ENCODE measurements at places on chromosomes 16 and 17.

GRCh38 chr17:68399638-68400403, 57.5 kb downstream of the WIPI1 start:
- DNase-seq = peak; percentile 31

DNA sequence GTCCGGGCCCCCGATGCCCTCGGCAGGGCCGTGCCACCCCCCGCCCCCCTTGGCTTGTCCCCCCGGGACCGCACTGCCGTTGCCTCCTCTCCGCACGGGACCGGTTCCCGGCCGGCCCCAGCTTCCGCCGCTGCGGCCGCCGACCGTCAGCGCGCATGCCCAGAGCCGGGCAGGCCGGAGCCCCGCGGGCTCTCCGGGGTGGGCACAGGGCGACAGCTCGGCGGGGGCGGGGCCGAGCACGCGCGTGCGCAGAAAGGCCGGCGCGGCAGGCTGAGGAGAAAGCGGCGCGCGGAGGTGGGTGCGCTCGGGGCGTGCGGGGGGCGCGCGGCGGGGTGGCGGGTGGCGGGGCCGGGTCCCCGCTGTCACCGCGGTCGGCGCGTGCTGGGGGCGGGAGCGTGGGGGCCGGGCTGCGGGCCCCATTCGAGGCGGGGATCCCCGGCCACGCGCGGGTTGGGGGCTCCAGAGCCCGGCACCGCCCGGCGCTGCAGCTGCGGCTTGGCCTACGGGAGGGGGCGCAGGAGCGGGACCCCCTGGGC, at the start of gene TBC1D24:
Gene TBC1D24, plus strand, starts transcription at position 251 of the 536 bp plus-strand sequence. CDS start 21,022 bp downstream, outside the sequence.
- peak; percentile 62 for DNase-seq

GRCh38 chr17:50604513-50604912, 30.2 kb upstream of the ABCC3 start:
- DNase-seq = peak; percentile 75

GRCh38 chr17:39706921-39707337, 7.1 kb downstream of the ERBB2 start:
- no peak for DNase-seq

DNA sequence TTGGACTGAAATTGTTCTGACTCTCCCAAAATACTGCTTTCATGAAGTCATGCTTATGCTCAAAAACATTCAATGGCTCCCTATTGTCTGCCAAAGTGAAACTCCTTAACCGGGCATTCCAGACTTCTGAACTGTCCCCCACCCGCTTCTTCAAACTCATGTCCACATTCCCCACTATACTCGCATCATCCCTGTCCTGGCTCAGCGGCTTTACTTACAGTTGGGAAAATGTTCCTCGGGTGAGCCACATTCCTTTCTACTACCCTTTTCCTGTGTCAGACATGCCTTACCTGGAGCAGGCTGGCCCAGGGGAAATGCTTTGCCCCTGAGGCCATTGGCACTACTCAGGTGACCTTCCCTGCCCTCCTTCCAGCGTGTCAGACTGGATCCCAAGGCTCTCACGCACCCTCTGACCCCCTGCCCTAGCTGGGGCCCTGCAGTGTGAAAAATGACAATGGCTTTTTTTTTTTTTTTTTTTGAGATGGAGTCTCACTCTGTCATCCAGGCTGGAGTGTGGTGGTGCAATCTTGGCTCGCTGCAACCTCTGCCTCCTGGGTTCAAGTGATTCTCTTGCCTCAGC, 5.3 kb downstream of the CYGB start:
- DNase-seq = peak; percentile 56

GRCh38 chr16:68526143-68526781, 12.8 kb upstream of the ZFP90 start:
- DNase-seq = no peak

DNA sequence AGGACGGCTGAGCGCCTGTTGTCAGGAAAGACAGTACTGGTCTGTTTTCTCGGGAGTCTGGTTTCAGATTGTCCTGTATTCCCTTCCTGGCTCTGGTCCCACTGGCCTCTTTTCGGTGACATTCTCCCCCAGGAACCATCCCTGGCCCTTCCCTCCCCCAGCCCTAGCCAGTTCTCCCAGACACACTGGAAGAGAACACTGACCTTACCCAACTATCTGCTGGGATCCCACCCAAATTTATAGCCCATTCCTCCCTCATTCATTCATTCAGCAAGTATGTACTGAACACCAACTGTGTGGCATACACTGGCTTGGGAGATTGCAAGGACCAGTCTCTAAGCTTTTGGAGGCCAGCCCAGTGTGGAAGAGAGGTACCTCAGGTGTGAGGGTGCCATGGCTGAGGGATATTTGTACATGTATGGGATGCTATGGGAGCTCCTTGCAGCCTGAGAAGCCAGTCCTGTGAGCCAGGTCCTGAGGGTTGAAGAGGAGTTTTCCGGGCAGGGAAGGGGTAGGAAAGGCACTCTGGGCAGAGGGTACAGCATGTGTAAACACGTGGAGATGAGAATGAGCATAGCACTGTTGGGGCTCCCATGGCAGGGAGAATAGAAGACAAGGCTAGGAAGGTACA, 5.2 kb downstream of the RND2 start:
- DNase-seq = no peak

DNA sequence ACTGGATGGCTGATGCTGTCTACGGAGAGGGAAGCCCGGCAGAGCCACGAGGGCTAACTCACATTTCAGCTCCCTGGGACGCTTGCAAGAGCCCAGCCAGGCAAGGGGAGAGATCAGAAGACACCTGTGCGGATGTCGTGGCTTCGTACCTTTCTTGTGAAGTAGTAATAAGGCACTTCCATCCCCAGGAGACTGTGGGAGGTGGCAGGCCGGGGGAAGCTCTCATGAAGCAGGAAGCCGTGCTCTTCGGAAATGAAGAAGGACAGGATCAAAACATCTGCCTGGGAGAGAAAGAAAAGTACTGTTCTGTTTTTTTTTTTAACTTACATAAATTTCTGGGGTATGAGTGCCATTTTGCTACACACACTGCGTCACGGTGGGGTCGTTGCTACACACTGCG, 28.4 kb downstream of the TMEM204 start:
- DNase-seq = no peak

DNA sequence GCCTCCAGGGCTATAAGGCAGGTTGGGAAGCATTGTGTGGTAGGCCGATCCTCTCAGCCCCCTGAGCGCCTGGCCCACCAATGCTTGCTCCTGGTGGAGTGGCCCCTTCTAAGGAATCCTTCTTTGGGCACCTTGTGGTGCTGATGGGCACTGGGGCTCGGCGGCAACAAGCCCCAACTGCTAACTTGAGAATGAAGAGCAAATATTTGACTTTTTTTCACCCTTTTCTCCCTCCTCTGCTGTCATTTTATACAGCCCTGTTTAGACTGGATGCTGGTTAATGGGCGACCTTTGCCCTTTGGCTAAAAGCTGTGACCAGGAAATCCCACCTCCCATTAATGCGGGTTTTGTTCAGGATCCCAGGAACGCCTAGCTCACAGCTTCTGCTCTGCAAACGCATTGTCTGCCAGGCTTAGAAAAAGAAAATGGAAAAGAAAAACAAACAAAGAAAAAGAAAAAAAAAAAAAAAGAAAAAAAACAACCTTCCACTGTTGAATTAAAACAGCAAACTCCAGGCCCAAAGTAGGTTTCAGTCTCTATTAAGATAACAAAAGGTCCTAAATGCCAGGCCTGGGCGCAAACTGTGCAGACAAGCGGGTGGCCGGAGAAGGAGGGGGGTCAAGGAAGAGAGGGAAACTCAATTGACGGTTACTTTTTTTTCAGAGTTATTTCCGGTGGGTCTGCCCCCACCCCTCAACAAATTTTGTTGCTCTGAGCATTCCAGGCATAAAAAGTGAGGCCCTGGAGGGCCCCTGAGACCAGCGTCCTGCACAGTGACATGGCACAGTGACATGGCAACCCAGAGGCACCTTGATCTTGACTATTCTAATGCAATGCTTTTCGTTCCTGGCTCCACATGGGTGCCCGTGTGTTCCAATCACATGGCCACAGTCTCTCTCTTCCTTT, 301.4 kb downstream of the MAF start:
- no peak for DNase-seq

DNA sequence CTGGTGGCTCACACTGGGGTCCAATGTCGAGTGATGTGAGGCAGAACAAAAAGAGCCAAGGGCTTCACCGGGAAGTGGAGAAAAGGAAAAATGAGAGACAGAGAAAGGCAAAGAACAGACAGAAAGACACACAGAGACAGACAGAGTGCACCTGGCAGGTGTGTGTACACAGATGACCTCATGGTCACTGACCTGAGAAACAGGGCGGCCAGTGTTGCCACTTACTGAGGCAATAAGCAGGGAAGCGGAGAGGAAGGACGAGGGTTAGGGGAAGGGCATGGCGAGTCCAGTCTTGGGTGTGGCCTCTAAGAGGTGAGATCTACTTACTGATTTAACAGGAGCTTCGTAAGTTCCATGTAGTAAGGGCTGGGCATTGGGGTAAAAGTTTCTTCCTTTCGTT, 7.5 kb downstream of the GINS2 start:
- no peak for DNase-seq

- DNase-seq = no peak
Observed at GRCh38 chr16:55660828-55661227, 5.0 kb downstream of the SLC6A2 start.

DNA sequence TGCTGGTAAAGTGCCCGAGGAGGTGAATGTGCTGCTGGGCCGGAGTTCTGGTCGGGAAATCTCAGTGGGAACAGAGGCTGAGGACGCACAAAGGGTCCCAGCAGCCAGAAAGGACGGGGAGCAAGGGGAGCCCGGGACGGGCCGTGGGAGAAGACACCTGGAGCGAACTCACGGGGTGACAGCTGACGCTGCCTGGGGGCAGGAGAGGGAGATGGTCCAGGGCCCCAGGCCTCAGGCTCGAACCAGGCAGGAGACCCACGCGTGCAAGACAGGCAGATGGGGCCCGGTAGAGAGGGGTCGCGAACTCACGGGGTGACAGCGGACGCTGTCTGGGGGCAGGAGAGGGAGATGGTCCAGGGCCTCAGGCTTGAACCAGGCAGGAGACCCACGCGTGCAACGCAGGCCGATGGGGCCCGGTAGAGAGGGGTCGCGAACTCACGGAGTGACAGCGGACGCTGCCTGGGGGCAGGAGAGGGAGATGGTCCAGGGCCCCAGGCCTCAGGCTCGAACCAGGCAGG, 72.9 kb downstream of the METRNL start:
- no peak for DNase-seq

DNA sequence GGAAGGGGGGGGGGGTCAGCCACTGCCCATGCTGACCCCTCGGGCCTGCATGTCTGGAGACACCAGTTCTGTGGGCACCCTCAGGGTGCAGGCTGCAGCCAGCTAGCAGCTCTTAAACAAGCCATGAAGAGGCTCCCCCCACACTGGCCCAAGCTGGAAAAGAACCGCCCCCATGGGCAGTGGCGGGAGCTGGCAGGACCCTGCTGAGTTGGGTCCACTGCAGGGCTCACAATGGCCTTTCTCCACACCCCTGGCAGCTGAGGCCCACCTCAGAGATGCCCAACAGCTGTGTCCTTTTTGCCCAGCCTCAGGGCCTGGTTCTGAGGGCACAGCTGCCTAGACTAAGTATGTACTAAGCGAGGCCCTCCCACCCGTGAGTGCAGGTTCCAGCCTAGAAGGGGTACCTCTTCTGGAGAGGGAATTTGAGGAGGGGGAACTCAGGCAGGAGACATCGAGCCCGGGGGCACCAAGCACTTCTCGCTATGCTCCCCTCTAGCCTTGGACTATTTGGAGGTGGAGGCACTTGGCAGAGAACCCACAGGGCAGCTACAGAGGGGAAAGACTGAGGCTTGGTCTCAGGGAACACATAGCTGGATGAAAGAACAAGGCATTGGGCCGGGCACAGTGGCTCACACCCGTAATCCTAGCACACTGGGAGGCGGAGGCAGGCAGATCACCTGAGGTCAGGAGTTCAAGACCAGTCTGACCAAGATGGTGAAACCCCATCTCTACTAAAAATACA, 3.2 kb downstream of the THRA start:
- no peak for DNase-seq

DNA sequence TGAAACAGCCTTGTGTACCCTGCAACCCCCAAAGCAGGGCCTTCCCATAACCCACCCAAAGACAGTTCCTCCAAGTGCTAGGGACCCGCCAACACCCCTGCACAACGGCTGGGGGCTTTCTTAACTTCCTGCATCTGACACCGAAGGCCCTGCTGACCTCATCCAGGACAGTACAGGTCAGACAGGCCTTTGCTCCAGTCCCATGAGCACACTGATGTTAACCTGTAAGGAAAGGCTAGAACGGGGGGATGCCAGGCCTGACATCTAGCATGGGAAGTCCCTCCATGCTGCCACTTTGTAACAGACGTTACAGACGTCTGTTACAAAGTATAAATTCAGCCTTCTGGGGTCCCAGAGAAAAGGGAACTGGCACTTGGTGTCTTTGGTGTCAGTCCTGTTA, 369.1 kb downstream of the CPPED1 start:
- DNase-seq = no peak

DNA sequence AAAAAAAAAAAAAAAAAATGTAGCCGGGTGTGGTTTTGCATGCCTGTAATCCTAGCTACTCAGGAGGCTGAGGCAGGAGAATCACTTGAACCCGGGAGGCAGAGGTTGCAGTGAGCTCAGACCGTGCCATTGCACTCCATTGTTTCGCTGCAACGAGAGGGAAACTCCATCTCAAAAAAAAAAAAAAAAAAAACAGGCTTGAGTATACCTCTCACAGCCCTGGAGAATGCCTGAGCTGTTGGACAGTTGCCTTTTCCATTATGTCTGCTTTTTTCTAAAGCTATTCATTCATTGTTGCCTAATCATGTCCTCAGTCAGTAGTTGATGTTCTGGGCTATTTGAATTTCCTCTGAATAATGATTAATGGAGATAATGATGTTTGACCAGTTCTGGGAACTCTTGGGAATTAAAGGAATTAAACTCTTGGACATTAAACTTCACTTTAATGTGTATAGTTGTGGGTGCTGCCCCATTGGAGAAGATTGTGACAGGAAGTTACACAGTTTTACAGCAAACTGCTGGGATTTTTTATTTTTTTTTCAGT, 11.8 kb downstream of the HMOX2 start:
- DNase-seq = peak; percentile 45

DNA sequence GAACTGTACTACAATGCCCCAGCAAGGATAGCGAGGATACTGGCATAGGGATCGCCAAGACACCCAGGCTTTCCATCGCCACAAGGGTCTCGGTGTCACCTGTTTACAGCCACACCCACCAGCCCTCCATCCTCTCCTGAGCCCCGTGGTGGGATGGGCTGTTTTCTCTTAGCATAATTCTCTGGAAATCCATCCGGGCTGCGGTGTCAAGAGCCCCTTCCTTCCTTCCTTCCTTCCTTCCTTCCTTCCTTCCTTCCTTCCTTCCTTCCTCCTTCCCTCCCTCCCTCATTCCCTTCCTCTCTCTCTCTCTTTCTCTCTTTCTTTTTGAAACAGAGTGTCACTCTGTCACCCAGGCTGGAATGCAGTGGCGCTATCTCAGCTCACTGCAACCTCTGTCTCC, 36.0 kb upstream of the BAHCC1 start:
- DNase-seq = no peak

- DNase-seq = no peak
Observed at GRCh38 chr17:43983515-43984411, 20.7 kb upstream of the NAGS start.
